Mammary epithelial cell (primary cell): ENCODE measurements at places on chromosomes 13 and 19. TPM values are rescaled to one million over a fixed set of nuclear protein-coding genes. Genes with fewer than 3 reads are reported as not detected.

The WTIP gene
- total RNA-seq = 22.7 TPM

GRCh38 chr13:51724721-51725120 is 79.2 kb downstream of the DHRS12 start:
- no peak for DNase-seq

The PSG2 gene
- total RNA-seq = not detected

DNA sequence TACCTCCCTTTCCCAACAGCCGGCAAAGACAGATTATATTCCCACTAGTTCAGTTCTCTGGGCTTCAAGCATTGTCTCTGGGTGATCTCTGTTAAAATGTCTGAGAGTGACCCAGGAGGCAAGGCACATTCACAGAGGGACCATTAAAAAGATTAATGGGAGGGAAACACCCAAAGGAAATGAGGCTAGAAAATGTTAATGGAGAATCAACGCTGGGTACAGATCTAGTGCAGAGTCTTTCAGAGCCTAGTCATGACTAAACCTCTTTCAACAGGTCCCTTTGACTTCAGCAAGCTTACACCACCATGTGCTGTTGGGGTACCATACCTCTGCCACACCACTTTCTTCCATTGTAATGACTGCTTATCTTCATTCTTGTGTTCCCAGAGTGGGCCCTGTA is 358.6 kb downstream of the DCT start:
- DNase-seq = no peak

The ERICH6B gene
- not detected in 2 replicates for total RNA-seq

DNA sequence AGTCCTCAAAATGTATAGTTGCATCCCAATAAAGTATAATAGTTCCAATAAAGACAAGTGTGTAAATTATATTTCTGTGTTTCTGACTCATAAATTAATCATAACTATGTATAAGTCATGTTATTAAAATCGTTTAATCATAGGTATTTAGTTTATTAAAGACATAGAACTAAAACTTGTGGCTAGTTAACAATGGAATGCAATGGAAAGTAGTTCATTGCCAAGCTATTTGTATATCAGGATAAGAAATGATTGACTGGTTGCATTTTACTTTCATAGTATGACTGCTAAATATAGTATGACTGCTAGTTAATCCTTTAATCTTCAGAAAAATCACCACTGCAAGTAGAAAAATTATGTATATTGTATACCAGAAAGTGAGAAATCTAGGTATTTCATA is 16.9 kb downstream of the COG3 start:
- no peak for DNase-seq

DNA sequence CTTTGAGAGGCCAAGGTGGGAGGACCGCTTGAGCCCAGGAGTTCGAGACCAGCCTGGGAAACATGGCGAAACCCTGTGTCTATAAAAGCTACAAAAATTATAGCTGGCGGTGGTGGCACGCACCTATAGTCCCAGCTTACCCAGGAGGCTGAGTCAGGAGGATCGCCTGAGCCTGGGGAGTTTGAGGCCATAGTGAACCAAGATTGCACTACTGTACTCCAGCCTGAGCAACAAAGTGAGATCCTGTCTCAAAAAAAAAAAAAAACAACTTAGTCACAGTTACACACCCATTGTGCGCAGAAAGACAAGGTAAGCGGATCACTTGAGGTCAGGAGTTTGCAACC is 728 bp upstream of the DENND1C start:
- DNase-seq = no peak

DNA sequence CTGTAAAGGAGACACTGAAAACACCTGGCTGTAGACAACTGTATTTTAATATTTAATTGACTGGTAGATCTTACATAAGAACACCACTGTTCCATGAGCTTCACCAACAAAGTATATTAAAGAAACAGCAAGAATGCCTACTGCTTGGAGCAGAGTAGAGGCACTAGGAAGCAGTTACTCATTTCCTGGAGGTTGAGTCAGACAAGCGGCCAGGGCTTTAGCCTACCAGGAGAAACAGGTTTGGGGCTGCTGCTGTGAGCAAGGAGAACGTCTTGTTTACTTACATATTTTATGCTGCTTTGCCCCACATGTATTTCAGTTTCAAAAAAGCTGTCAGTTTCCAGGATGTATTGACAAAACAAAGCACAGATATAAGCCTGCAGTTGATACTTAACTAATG is 33.4 kb downstream of the ALG5 start:
- peak; percentile 88 for DNase-seq

GRCh38 chr13:76993021-76993420 is 1.1 kb downstream of the CLN5 start:
- peak; percentile 55 for DNase-seq

The SLC27A5 gene
- total RNA-seq = 12.6 and 19.1 TPM in 2 replicates

The RDH8 gene
- total RNA-seq = not detected in 2 replicates

DNA sequence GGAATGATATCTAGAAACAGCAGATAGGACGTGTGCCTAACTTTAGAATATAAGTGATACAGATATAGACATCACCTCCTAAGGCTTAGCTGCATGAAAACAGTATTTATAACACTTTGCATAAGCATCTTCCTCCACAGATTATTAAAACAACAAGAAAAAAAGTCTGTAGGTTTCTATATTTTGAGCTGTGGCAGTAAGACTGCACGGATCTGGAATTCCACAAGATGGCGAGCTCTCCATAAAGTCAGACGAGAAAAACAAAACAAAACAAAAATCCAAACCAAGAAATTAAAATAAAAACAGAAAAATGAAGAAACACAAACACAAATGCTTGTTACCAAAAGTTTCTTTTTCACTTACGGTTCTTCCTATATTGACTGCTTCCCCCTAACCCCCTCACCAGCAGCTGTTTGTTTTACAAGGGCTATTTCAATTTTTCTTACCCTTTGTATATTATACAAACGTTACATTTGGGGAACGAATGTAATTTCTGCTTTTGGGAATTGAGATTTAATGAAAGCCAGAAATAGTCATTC is 285.8 kb downstream of the MYO16 start:
- peak; percentile 32 for DNase-seq

The PCDH20 gene
- total RNA-seq = not detected

- DNase-seq = no peak
Observed at GRCh38 chr13:44591316-44591715, 15.2 kb upstream of the TSC22D1 start.

- no peak for DNase-seq
Observed at GRCh38 chr19:8041531-8041931, 11.0 kb upstream of the CCL25 start.

GRCh38 chr19:12596927-12597548 is 13.6 kb downstream of the ZNF490 start:
- DNase-seq = no peak

- peak; percentile 65 for DNase-seq
Observed at GRCh38 chr13:31160857-31161556, 697 bp downstream of the HSPH1 start.

- no peak for DNase-seq
Observed at GRCh38 chr13:66794340-66795031, 435.6 kb downstream of the PCDH9 start.

GRCh38 chr19:36973021-36973843 is 57.1 kb downstream of the ZNF568 start:
- DNase-seq = peak; percentile 77

DNA sequence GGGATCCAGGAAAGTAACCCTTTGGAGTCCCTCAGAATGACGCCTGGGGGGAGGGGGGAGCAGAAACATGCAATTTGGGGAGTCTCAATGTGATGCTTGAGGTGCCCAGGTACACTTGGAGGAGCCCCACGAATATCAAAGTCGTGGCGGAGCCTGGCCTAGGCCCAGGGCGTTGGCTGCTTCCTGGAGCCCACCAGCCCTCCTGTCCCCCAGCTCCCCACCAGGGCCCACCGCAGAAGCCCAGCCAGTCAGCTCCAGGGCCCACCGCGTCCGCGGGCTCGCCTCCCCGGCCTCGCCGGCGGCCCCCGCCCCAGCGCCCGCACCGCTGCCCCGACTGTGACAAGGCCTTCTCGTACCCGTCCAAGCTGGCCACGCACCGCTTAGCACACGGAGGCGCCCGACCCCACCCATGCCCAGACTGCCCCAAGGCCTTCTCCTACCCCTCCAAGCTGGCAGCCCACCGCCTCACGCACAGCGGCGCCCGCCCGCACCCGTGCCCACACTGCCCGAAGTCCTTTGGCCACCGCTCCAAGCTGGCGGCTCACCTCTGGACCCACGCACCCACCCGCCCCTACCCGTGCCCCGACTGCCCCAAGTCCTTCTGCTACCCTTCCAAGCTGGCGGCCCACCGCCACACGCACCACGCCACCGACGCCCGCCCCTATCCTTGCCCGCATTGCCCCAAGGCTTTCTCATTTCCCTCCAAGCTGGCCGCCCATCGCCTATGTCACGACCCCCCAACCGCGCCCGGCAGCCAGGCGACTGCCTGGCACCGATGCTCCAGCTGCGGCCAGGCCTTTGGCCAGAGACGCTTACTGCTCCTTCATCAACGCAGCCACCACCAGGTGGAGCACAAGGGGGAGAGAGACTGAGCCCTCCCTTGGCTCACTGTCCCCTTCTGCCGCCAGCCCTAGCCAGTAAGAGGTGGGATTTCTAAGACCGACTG is 2.1 kb downstream of the ZNF575 start:
- no peak for DNase-seq

DNA sequence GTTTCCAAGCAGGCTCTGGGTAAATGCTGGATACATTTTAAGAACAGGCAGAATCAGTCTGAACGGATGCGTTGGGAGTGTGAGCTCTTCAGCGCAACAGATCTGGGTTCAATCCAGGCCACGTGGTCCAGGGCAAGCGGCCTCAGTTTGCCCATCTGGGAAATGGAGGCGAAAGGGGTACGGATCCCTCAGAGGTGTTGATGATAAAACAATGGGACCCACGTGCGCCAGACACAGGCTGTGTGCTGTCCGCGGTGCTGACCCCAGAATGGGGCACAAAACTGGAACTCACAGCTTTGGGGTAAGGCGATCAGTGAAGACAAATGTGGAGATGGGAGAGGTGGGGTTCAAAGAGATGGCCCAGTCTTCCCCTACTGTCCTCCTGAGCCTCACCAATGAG is 13.1 kb upstream of the PDE4C start:
- no peak for DNase-seq

DNA sequence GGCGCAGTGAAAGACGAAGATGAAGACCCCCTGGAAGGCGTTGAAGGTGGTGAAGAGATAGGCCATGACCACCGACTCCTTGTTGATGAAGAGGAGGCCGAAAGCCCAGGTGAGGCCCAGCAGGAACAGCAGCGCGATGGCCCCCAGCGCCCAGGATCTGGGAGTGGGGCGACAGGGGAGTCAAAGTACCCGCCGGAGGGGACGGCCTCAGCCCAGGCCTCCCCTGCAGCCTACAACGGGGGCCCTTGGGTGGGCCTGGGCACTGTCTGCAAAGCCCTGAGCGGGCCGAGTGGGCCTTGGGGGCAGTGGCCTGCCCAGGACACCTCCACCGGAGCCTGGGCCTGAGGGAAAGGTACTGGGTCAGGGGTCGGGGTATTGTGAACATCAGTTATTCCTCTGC is 19.0 kb upstream of the ASF1B start:
- no peak for DNase-seq

The ACTMAP gene
- total RNA-seq = 1.0 TPM

- no peak for DNase-seq
Observed at GRCh38 chr19:17830567-17831418, 9.5 kb upstream of the INSL3 start.

DNA sequence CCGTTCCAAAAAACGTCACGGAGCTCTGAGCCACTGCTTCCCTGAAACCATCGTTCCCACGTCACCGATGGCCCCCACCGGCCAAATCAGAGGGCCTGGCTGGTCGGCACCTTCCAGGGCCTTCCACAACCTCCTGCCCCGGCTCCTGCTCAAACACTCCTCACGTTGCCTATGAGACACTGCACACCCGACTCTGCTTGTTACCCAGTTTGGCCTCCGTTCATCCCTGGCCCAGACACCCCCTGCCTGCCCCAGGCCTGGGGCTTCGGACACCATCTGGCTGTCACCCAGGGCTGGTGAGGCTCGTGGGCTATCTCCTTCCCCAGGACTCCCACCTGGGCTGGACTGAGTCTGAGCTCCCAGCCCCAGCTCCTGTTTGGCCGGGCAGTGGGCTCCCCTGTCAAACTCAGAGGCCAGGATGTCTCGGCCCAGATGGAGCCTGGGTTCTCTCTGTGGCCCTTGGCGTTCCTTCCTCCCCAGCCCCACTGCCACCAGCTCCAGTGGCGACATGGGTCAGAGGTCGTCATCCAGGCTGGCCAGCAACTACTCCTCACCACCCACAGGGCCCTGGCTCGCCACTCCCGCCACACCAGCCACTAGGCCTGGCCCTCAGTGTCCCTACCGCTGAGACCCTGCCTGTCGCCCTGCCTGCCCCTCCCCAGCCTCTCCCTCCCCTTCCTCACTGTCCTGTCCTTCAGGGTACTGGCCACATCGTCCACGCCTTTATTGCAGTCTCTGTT is 17.7 kb downstream of the CERS1 start:
- DNase-seq = no peak

The AP1M2 gene
- 86.3 and 86.9 TPM in 2 replicates for total RNA-seq

DNA sequence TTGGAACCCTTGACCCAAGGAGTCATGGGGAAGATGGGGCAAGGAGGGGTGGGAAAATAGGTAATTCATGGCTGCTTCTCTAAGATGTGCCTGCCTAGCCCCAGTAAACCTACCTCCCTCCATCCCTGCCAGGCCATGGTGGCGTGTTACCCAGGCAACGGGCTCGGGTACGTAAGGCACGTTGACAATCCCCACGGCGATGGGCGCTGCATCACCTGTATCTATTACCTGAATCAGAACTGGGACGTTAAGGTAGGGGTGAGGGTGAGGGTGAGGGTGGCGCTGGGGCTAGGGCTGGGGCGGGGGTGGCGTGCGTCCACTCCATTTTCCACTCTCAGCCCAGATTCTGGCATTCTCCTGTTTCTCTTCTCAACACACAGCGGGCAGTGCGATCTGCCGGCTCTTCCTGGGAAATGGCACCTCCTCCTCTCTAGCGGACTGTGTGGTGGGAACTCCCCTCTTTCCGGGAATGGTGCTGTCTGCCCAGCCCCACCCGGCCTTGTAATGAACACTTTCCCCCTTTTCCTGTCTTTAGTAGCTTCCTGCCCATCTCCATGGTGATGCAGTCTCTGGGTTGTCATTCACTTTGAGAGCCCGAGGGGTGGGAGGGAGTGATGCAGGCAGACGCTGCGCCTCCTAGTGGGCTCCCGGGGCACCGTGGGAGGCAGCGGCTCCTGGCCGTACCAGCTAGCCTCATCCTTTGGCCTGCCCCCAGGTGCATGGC is 7.6 kb downstream of the EGLN2 start:
- DNase-seq = peak; percentile 63

The SLC7A10 gene
- total RNA-seq = not detected

DNA sequence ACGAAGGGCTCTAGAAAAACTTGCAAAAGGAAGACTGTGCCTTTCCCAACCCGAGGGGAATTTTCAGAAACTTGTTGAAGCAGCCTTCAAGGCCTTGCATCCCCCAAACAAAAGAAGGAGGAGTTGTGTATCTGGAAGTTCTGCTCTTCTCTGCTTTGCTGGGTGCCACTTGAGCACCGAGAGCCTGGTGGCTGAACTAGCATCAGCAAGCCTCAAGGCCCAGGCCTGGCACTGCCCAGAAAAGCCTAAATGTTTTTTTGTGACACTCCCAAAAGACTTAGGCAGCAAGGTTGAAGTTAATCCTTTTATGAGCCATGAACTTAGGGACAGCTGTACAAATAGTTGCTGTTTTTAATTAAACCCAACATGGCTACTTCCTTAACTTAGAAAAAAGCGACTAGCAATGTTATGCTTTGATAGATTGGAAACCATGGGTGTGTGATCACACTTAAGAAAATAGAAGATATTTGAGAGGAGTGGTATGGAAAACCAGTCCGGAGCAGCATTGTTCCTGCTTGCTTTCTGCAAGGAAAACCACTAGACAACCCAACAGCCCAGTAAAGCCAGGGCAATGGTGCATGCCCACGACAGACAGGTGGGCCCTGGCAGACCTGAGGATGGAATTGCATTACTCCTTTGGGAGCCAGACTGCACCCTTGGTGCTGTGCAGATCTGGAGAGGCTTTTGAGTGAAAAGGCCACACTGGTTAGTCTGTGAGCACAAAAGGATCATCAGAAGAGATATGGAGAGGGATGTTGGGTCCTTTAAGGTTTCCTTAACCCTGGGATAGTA is 788 bp upstream of the DLEU7 start:
- no peak for DNase-seq
